ENCODE measurements at places on chromosomes 3 and 15.

GRCh38 chr3:32440611-32441350, 49.1 kb downstream of the CMTM7 start:
- DNase-seq = no peak

DNA sequence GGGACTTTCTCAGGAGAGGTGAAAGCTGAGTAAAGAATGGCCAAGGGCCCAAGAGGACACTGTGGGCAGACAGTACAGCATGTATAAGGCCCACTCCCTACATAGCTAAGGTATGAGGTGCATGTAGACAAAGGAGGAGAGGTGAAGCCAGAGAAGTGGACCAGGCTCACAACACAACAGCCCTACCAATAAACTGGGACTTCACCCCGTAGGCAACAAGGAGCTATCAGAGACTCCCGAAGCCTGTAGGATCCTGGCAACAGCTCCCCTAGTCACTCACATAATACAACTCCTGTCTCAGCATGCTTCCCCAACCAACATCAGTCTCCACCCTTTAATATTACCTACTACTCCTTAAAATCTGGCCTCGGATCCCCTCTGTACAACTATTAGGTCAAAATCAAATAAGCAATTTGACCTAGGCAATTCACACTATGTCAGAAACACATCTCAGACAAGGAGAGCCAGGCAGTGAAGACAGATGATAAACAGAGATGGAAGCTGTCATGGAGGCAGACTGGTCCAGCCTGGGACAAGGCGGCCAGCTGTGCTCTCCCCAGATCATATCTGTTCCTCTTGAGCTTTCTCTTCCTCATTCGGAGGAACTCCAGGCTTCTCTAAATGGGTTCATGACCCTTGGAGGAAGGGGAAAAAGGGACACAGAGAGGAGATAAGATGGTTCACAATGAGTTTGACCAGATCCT, 1.4 kb downstream of the XXYLT1 start:
- no peak for DNase-seq

DNA sequence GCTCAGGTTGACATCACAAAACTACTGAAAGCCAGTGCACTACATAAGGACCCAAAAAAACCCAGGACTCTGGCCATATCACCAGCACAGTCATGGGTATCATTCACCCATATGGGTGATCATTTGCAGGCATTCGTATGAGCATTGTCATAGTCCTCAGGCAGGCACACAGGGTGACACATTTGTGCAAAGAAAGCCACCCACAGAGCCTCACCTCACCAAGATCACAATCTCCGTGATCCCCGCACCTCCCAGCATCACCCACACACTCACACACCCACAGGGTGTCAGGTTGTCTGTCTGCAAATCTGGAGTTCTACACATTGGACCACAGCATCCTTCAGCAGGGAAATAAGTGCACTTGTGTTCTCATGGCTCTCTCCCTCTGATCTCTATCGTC, 166.0 kb upstream of the LPP start:
- no peak for DNase-seq

GRCh38 chr3:186080849-186081438, 27.9 kb downstream of the ETV5 start:
- DNase-seq = no peak

DNA sequence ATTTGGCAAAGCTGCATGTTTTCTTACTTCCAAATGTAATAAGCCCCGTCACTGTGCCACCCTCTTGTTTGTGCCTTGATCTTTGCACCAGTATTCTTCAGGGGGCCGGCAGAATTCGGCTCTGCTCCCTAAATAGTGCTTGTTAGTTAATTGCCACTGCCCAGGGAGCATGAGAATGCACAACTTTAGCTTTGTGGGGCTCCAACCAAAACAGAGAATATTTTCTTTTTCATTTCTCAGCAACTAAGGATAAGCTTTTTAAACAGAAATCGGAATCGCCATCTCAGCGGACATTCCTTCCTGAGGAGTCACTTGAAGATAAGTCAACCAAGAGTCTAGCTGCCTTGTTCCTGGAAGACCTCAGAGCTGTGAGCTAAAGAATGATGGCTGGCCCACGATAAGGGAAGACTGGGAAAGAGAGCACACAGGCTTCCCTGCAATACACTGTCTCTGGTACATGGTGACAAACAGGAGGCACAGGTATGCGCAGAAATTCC, 106.0 kb downstream of the LRIG1 start:
- DNase-seq = no peak

Data from stimulated activated CD4-positive, alpha-beta T cell treated with anti-CD3 and anti-CD28 coated beads, TNF-alpha, amount 100 ng/mL, for 4 hours (primary cell).